Activated CD4-positive, alpha-beta T cell treated with anti-CD3 and anti-CD28 coated beads, Interleukin-2, amount 50 U/mL, for 24 hours (primary cell): ENCODE measurements at places on chromosomes 6 and 20.

DNA sequence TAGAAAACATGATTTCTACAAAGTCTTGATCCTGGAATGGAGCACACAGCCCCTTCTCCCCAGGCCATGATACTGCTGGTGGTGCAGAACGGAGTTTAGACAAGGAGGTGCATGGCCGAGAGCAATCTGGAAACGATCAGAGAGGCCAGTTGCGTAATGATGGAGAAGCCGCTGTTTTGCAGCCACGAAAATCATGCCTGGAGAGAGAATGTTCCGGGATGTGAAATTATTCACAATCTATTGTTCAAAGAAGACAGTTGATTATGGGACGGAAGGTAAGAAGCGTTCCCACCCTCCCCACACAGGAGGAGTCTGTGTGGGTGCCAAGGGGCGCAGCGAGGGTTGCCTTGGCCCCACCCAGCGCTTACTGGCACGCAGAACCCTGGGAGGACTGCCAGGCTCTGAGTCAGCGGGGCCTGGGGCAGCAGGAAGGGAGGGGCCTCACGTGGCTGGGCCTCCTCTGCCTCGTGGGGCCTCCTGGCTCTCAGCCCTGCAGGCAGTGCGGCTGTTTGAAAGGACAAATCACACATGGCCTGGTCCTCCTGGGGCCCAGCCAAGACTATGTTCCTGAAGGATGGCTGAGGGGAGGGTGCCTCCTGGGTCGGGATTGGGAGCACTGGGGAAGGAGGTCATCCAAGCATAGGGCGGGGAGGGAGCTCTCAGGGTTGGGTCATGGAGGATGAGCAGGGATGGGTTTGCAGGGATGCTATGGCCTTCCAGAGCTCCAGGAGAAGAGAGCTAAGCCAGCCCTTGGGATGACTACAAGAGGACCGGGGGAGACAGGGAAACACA is 8.7 kb upstream of the AP5S1 start:
- peak; percentile 76 for DNase-seq

DNA sequence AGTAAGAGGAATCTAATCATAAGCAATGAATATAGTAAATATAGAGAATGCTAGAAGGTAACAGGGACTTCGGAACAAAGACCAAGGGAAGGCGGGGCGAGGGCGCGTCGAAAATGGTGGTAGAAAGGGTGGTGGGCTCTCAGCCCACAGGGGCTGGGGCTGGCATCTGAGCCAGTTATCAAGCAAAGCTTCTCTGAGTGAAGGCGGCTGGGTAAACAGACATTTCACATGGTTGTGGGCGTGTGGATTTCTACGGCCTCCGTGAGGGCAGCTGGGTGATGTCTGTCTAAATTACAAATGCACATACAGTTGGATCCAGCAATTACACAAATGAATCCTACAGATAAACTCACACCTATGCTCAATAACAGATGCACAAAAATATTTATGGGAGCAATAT is 56.6 kb downstream of the TOX2 start:
- DNase-seq: no peak

GRCh38 chr20:62114894-62115293 is 7.4 kb upstream of the LSM14B start:
- no peak for DNase-seq

DNA sequence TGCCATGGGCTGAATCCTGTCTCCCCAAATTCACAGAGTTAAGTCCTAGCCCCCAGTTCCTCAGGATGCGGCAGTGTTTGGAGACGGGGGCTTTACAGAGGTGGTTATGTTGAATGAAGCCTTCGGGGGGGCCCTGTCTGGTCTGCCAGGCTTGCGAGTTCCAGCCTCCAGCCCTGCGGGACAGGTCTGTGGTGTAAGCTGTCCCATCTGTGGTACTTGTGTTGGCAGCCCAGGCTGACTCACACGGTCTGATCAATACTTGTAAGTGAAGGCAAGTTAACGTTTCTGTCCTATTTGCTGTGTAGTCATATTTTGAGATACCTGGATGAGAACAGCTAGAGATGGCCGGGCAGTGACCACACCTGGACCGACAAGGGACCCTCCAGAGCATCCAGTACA is 51.8 kb upstream of the GPR31 start:
- no peak for DNase-seq

GRCh38 chr6:141957271-141957670 is 175.5 kb upstream of the GJE1 start:
- no peak for DNase-seq

DNA sequence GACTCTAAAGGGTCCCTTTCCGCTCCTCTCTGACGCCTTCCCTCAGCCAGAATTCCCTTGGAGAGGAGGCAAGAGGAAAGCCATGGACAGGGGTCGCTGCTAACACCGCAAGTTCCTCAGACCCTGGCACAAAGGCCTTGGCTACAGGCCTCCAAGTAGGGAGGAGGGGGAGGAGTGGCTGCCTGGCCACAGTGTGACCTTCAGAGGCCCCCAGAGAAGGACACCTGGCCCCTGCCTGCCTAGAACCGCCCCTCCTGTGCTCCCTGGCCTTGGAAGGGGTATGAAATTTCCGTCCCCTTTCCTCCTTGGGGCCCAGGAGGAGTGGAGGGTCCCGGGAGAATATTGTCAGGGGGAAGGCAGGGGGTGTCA is 2.7 kb downstream of the VEGFA start:
- DNase-seq: no peak

DNA sequence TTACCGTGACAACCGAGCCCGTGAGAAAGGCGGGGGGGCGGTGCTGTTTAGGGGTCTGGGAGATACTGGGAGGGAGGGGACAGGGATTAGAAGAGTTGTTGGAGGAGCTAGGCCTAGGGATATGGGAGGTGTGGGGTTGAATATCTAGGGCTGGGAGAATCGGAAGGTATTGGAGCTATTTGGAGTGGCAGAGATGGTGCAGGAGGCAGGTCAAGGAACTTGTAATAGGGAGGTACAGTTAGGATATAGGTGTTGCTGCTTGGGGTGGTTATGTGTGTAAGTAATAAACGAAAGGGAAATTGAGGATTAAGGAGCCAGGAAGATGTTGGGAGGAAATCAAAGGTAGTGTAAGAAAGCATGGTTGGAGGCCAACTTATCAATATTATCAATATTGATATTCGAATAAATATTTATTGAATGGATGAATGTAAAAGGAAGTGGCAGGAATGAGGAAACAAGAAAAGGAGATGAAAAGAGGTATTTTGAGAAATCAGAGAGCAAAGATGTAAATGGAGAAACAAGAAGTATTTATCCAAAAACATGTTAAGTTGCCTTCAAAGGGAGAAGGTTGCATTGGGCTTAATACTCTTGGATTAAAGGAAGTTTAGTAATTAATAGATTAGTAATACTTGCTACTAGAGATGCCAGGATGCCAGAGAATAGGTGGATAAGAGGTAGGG is 602 bp downstream of the PPP1R11 start:
- DNase-seq: no peak
